Substantia nigra (tissue), 51 donors: ENCODE measurements at places on chromosomes 5 and 9.
A peak's percentile ranks its signal among the peaks of the same experiment; 100 is the strongest.

DNA sequence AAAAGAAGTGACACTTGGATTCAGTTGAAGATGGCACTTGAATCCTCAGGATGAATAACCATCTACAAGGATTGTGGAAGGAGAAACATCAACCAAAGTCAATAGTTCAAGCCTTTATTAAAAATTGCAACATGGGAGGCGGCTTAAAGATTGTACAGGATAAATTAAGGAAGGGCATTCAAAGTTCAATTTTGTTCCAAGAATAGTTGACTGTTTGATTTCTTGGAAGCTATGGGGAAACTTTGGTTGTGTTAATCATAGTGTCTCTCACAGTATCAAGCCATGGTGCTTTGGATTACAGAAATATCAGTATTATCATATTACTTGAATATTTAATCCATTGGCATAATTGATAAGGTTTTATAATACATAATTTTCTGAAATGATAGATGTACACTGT, 1844.3 kb downstream of the MAT2B start:
- no peak for DNase-seq

DNA sequence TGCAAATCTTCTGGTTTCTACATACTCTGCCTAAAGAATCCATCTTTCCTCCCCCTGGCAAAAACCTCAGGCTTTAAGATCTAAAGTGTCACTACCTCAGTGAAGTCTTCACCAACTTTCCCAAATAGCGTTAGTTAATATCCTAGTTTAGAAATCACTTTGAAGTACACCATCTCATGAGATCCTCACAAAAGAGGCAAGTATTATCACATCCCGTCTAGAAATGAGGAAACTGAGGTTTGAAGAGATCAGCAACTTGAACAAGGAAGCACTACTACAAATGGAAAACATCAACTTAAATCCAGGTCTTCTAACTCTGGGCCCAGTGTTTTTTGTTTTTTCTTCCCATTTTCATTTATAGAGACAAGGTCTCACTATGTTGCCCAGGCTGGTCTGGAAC, 4.6 kb downstream of the AP3B1 start:
- no peak for DNase-seq

- no peak for DNase-seq
These were observed 21.2 kb upstream of the SARDH start for GRCh38 chr9:133759146-133759900.

DNA sequence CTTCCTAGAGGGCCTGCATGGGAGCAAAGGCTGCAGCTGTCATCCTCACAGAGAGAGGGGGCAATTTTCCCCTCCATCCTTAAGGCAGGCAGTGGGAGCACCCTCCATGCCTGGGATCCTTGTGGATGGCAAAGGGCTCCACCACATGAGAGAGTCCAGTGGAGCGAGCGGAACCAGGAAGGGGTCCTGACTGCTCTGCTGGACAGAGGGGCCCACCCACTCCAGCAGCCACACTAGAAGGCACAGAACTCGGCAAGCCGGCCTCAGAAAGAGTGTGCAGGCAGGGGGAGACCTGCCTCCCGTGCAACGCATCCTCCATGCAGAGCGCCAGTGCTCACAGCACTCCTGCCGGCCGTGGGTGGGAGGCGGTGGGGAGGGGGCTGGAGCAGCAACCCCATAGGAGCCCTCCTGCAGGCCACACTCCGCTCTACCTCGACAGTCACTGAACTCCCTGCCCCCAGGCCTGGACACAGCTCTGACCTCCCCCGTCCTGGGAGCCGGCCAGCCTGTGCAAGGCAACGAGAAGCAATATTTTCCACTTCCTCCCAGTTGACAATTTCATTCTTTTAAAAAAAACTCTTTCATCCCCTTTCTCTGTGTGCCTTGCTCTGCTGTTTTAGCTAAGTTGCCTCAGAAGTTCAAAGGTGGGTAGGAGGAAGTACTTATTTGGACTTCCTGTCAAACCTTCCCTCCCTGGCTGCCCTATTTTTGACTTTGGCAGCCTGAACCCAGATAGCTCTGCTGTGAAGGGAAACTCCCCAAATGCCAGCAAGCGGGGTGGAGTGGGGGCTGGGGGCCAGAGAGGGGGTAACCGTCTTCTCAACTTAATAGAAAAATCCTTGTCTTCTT, 5.3 kb upstream of the LCP2 start:
- peak; percentile 45 for DNase-seq

- no peak for DNase-seq
These were observed 17.8 kb downstream of the FBXW5 start for GRCh38 chr9:136926749-136927148.

GRCh38 chr5:67038817-67039603, 157.6 kb downstream of the CD180 start:
- DNase-seq = no peak
